ENCODE measurements at places on chromosomes 5 and 9.

DNA sequence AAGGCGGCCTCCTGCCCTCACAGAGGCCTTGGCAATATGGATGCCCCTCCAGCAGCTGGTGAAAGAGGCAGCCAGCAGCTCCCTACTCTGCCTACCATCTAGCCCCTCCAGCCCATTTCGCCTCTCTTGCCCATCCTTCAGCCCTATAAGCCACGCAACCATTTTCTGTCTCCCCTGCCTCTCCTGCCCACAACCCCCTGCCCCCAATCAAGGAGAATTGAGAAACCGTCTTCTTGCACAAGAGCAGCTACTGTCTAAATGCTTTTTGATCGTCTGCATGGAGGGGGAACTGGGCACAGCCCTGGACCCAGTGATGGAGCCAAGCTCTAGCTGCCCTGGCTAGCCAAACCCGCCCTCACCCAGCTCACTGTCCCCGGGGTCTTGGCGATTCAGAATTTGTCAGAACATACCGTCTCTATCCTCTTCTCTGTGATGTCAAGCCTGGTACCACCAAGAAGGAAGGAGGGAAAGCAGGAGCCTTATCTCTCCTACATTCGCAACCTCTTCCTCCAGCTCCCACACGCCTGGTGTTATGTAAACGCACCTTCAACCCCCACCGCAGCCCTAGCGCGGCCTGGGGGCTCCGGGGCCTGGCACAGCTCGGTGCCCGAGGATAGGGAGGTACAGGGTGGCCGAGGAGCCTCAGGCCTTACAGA, 1.2 kb downstream of the SPRY4 start:
- no peak for DNase-seq

GRCh38 chr9:111064160-111064837, 26.0 kb upstream of the LPAR1 start:
- DNase-seq, result no peak

- DNase-seq, result no peak
These were observed 9.6 kb downstream of the PFDN1 start for GRCh38 chr5:140293091-140293848.

DNA sequence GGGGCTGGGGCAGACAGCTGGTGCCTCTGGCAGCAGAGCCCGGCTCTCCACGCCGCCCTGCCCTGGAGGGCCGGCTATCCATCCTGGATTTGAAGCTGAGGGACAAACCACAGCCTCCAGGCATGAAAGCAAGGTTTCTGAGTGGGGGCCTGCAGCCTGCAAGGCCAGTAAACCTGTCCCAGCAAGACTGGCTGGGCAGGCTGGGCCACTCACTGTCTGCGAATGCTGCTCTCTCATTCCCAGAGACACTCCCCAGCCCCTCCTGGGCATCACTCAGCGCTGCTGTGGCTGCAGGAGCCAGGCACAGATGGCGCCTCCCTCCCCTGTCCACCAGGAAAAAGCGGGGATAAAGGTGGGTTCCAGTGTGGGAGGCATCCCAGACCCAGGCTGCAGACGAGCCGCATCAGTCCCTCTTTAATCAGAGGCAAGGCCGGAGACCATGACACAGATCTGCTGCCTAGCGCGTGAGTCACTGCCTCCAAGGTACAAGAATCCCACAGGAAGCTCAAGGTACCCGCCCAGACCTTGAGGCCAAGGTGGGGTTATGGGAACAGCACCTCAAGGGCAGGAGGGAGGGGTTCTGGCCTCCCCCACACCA, 118.0 kb downstream of the VAV2 start:
- DNase-seq, result no peak

- DNase-seq, result no peak
These were observed 5.1 kb downstream of the POU5F2 start for GRCh38 chr5:93736284-93736683.

DNA sequence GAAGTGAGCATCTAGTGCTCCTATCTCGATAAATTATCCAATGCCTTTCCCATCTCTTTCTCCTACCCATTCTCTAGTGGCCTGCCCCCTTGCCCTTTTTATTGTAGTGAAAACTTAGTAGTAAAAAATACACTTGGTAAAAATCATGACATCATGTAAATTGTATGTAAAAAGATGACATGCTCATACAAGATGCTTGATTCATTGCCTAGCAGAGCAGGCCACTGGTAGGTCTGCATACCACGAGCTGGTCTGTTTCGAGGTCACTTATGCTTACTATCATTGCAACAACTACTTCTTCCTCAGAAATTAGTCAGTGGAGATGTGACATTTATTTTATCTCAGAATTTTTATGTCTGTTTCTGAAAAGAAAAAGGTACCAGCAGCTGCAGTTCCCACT, 177.3 kb downstream of the C9orf152 start:
- no peak for DNase-seq

- DNase-seq, result no peak
These were observed 121.4 kb downstream of the DOCK8 start for GRCh38 chr9:336039-336438.

DNA sequence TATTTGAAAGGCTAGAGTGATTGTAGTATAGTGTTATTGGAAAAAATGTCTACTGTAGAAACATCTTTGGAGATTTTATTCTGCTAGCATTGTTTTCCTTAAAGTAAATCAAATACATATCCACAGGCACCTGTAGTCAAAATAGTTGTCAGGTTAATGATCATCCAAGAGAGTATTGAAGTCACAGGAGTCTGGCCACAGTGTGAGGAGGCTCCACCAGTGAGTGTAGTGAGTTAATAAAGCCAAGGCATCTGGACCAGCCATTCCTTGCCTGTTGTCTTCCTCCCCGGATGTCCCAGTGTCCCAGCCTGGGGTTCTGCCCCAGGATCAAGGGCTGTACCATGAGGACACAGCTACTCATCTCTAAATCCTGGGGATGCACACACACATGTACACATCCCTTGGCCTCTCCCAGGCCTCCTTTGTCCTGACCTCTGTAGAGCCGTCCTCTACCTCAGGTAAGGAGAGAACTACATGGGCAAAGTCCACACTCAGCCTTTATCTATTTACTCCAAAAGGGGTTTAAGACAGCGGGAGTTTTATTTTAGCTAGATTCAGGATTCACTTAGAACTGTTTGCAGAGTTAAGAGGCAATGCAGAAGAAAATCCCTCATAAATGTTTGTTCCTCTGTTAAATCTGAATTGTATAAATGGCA, 3.7 kb downstream of the PIK3R1 start:
- no peak for DNase-seq

GRCh38 chr5:92939428-92939827, 641.6 kb downstream of the NR2F1-AS1 start:
- no peak for DNase-seq

GRCh38 chr9:98064623-98065392, 8.3 kb downstream of the NANS start:
- DNase-seq, result no peak

GRCh38 chr5:11105696-11106095, 344.7 kb upstream of the DAP start:
- no peak for DNase-seq

DNA sequence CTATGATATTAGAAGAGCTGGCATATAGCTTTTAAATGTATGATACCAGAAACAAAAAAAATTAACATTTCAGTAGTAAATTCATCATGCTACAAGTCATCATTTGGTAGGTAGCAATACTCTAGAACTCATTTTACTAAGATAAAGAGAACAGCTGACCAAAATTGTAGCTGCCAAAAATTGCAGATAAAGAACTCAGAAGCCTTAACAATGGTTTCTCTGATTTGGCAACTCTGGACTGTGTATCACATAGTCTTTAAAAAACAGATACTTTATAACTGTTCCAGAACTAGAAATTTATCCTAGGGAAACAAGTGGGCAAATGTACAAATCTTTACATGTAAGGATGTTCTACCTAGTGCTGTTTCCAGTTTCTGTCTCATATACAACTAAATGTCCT, 33.9 kb downstream of the ZFR start:
- no peak for DNase-seq

DNA sequence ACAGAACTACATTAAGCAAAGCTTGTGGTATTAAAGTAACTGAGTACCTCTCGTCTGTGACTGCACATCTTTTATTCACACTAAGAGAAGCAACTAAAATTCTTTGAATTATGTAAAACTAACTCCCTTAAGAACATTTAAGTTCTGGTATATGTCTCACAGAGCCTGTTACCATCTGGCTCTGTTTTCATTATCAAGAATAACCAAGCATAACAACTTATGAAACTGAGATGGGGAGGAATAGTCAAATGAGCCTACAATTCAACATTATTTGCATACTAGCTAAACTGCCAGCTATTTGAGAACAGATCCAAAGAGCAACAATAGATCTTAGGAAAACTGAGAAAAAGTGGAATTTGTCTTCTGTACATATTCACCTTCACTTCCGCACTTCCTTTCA, 25.3 kb upstream of the ISOC1 start:
- no peak for DNase-seq

DNA sequence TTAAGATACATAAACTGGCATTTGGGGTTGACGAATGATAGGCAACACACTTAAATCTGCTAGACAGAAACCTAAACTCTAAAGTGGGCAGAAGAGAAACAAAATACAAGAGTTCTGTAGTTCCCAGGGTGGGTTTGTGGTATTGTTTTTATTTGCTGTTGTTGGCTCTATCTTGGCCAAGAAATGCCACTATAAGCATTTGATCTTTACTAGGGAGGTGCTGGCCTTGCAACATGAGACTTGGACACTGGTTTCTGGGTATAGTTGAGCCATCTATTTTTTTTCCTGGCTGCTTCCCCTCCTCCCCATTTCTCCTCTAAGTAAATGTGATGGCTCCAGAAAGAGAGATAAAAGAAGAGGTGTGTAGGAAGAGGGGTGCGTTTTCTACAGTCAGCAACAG, 251.2 kb downstream of the SLIT3 start:
- no peak for DNase-seq

DNA sequence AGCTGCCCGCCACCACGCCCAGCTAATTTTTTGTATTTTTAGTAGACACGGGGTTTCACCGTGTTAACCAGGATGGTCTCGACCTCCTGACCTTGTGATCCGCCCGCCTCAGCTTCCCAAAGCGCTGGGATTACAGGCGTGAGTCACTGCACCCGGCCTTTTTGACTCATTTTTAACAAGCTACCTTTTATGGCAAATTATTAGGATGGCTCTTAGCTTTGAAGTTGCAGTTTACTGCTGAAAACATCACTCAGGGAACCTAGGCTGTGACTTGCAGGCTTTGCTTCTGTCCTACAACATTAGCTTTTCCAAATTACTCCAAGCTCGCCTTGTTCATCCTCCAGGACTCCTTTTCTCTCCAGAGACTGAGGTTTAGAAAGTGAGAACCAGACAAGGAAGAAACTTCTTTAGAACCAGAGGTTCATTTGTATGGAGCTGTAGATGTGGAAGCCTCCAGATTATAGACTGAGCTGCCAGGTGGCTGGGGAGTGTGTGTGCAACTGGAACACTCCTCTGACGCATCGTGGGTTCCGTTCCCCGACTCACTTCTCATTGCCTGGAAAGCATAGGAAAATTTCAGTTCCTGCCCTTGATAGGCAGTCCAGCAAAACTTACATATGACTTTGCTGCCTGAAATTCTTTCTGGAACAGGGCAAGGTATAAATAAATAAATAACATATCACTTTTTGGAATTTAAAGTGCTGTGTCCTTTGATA, 23.8 kb upstream of the SPTAN1 start:
- DNase-seq, result no peak

- DNase-seq, result no peak
These were observed at the start of gene LCN9 for GRCh38 chr9:135662758-135663450. LCN9 (plus strand) TSS chr9:135663309; CDS start chr9:135663322, 13 bp downstream.

DNA sequence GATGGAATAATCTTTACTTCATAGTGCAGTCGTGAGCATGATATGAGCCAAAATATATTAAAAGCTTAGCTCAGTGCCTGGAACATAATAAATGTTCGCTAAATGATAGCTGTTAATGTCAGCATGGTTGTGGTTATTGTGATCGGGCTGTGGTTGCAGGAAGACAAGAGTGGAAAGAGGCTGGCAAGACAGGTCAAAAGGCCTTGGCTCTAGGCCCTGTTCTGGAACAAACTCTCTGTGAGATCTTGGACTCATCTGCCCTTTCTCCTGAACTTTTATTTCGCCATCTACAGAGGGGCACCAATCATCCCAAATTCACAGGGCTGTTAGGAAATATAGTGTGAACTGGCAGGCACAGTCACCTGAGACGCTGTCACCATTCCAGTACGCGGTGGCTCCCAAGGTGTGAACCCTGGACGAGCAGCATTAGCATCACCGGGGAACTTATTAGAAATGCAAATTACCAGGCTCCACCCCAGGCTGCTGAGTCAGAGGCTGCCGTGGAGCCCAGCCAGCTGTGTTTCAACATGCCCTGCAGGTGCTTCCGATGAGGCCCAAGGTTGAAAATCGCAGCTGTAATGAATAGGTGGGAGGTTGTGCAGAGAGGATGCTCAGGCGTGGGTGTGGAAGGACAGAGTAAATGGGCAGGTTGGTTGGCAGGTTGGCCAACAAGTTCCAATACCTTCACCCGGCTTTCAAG, 50.2 kb upstream of the SAP30L start:
- no peak for DNase-seq

DNA sequence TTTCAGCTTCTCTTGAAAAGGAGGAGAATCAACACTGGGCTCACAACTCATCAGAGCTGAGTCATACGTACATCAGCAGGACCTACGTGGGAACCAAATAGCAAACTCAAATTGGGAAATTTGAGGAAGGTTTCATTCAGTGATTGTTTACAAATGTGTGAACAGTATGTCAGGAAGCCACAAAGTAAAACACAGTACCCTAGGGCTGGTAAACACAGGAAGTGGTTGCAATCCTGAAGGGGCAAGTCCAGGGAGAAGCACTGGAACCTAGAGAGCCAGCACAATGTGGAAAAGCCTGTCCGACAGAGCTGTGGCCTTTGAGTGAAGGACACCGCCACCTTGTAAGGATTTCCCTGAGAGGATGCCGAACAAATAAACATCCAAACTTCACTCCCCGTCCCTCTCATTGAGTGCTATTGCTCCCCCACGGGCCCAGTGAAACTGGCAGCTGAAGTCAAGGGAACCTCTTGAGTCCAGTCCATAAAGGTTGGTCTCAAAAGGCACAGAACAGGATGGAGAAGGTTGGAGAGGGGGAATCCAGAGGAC, 26.7 kb upstream of the RICTOR start:
- no peak for DNase-seq

DNA sequence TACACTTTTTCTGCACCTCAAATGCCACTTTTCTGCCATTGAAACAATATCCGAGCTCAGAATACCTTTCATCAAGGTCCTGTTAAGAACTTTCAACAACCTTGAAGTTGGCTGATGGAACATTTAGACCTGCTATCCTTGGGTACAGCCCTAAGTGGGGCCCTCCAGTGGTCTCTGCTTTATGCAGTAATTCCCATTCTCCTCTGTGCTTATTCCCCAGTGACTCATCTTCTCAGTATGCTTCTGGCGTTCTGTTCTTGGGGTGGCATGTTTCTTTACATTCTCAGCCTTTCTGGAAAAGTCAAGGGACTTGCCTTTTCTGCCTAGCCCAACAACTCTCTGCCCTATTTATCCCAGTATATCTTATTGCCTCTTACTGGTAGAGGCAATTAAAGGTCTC, 7.1 kb downstream of the ANP32B start:
- no peak for DNase-seq

Measured in NCI-H2029 treated with DMSO at 0.1 percent for 48 hours (cell line).